ENCODE measurements at places on chromosomes 6 and 20.

GRCh38 chr6:130282234-130282995, 59.7 kb upstream of the SAMD3 start:
- DNase-seq: peak; percentile 49

- no peak for DNase-seq
These were observed 127.9 kb downstream of the COL19A1 start for GRCh38 chr6:69994251-69994650.

- DNase-seq: peak; percentile 54
These were observed 512 bp downstream of the TAP1 start for GRCh38 chr6:32852844-32853540.

DNA sequence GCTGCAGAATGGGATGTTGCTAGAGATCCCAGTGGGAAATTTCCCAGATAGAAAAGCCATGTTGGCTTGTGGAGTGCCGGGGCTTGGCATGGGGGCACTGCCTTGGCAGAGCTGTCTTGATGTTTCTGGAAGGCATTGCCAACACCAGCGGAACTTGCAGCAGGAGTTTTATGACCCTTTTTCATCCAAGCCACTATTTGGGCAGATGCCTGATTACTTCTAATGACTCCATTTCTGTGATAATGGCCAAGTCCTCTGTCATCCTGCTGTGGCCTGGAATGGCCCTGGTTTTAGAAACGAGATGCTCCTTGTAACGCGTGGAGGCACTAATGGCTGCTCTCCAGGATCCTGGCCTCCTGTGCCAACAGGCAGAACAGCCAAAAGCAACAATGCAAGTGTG, 229.0 kb downstream of the ZNF217 start:
- no peak for DNase-seq

GRCh38 chr6:111866857-111867256, 6.4 kb downstream of the FYN start:
- no peak for DNase-seq

- peak; percentile 28 for DNase-seq
These were observed 31.9 kb downstream of the FOXO3 start for GRCh38 chr6:108592371-108593337.

- no peak for DNase-seq
These were observed 138.0 kb upstream of the RREB1 start for GRCh38 chr6:6969761-6970223.

GRCh38 chr6:166542580-166542912, 43.9 kb downstream of the RAMACL start:
- peak; percentile 21 for DNase-seq

DNA sequence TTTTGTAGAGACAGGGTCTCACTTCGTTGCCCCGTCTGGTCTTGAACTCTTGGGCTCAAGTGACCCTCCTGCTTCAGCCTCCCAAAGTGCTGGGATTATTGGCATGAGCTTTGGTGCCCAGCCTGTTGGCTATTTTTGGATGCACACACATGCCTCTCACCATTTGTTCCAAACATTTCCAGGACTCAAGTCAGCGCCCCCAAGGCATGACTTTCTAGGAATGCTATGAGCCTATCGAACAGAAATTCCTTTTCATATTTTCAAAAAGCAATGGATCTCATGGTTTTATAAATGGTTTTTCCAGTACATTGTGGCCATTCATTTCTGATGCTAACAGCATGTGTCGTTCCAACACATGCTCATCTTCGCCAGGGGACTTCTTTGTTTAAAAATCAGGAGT, 119.3 kb upstream of the NAA20 start:
- DNase-seq: no peak

DNA sequence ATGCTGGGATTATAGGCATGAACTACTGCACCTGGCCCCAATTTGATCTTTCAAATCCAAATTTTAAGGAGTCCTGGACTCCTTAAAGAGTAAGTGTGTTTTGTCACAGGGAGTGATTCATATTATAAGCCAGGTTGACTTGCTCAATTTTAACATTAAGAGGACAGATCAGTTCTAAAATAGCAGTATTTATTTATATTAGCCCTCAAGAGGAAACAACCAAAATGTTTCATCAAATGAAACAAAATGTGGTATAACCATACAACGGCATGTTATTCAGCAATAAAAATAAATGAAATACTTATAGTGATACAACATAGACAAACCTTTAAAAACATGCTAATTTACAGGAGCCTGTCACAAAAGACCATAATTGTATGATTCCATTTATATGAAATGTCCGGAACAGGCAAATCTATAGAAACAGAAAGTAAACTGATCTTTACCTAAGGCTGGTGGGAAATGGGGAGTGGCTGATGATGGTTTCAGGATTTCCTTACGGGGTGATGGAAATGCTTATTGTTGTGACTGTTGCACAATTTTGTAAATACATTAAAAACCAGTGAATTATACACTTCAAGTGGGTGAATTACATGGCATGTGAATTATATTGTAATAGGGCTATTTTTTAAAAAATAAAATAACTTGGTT, 637.4 kb downstream of the MMUT start:
- no peak for DNase-seq

GRCh38 chr6:84718038-84718955, 46.1 kb downstream of the TBX18 start:
- no peak for DNase-seq

- DNase-seq: no peak
These were observed 37.3 kb upstream of the UST start for GRCh38 chr6:148709577-148709976.

GRCh38 chr6:156593893-156594292, 183.3 kb upstream of the ARID1B start:
- DNase-seq: no peak

GRCh38 chr20:58911309-58911708, 58.8 kb downstream of the GNAS start:
- no peak for DNase-seq

DNA sequence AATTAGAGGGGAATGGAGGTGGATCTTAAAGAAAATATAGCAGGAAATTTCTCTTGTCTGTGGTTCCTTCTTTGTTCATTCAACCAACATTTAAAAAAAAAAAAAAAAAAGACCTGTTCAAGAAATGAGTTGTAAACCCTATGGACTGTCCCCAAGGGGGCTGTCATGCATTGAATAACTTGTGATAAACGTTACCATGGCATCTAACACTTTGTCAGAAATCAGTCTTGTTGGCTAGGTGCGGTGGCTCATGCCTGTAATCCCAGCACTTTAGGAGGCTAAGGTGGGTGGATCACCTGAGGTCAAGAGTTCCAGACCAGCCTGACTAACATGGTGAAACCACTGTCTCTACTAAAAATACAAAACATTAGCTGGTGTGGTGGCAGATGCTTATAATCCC, 381.7 kb downstream of the BCKDHB start:
- DNase-seq: no peak

- DNase-seq: no peak
These were observed 38.9 kb upstream of the CD2AP start for GRCh38 chr6:47438481-47439347.

GRCh38 chr6:170291271-170292110, 613 bp upstream of the DLL1 start:
- DNase-seq: peak; percentile 96

DNA sequence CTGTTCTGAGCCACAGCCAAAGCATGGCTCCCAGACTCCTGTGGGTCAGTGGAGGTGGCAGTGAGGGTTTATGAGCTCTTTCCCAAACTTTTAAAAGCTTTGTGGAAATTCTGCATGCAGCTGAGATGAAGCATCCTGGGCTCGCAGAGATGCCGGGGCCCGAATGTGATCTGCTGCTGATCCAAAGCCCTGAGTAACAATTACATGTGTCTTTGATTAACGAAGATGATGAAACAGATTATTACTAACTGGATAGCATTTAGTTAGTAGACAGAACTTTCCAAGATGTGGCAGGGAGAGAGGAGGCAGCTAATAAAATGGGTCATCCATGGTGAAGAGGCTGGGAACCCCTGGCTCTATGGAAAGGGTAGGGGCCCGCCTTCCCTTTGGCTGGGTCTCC, 43.9 kb upstream of the MDFI start:
- DNase-seq: no peak

GRCh38 chr6:106751501-106752252, 122.3 kb downstream of the QRSL1 start:
- DNase-seq: no peak

- peak; percentile 87 for DNase-seq
These were observed 61.6 kb downstream of the RAB44 start for GRCh38 chr6:36759148-36759759.

GRCh38 chr6:33668914-33669313, 42.6 kb downstream of the UQCC2 start:
- DNase-seq: no peak

DNA sequence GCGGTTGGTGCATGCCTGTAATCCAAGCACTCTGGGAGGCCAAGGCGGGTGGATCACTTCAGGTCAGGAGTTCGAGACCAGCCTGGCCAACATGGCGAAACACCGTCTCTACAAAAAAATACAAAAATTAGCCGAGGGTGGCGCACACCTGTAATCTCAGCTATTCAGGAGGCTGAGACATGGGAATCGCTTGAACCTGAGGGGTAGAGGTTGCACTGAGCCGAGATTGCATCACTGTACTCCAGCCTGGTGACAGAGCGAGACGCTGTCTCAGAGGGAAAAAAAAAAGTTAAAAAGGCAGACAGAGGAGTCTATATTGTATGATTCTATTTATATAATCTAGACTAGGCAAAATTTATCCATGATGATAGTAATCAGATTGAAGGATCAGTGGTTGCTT, 27.3 kb upstream of the PLCG1 start:
- DNase-seq: no peak

DNA sequence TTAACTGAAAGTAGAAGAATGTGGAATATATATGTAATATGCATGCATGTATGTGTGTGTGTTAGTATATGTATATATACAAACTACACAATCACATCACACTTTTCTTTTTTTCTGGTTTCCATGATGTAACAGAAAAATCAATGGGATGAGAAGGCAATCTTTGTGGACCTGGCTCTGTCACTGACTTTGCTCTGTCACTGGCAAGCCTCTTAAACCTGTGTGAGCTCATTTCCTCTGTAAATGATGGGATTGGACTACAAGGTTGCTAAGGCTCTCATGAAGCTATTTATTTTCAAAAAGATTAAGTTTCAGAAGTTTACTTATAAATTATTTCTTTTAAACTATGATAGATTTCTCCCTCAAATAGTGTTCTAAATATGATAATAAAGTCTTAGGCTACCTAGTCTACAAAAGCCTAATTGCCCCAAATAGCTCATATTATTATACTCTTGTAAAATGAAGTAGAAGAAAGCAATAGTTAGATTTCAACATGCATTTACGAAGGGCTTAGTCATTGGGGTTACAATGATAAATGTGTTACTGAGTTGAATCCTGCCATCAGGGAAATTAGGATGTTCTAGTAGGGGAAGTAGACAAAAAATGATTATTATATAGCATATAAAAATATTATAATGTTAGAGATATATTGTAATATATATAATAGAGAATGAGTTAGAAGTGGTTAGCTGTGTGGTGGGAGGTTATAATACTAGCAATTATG, 129.3 kb downstream of the AFG1L start:
- DNase-seq: no peak

DNA sequence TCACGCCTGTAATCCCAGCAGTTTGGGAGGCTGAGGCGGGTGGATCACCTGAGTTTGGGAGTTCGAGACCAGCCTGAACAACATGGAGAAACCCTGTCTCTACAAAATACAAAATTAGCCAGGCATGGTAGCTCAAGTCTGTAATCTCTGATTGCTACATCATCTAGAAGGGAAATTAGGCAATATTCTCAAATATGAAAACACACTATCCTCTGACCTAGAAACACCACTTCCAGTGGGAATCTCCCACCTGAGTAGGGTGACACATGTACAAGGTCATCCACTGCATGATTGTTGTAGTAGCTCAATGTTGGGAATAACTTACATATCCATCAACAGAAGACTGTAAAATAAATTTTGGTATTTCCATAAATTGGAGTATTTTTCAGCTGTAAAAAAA, 19.1 kb upstream of the SIRPD start:
- DNase-seq: no peak

DNA sequence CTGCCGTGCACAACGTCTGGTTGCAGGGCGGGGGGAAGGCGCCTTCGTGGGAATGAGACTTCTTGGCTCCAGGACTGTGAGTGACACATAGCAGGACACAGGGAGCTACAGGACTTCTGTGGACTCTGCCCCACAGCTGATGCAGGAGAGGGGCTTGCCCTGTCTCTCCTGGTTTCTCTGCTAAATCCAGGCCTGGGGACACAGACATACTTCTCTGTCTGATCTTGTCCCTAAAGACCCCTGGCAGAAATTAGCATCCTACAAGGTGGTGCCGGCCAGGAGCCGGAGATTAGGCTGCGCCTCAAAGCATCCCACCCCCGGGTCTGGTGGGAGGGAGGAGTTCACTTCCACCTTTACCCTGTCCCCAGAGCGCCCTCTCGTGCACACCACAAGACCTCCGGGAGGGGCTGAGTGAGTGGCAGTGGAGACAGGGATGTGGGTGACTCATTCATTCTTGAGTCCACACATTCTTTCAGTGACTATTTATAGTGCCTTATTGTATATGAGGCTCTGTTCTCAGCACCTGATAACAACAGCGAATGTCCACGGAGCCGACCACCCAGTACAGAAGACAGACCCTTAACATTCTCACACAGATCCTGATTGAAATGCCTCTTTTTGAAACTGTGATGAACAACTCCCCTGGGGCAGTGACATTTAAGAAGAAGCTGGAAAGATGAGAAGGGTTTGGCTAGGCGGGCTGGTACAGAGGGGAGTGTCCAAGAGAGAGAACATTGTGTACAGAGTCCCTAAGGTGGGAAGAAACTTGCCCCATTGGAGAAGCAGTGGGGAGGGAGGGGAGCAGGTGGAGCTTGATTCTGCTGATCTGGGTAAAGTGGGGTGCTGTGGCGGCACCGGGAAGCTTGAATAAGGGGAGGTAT, 39.0 kb downstream of the GMPR start:
- peak; percentile 84 for DNase-seq

DNA sequence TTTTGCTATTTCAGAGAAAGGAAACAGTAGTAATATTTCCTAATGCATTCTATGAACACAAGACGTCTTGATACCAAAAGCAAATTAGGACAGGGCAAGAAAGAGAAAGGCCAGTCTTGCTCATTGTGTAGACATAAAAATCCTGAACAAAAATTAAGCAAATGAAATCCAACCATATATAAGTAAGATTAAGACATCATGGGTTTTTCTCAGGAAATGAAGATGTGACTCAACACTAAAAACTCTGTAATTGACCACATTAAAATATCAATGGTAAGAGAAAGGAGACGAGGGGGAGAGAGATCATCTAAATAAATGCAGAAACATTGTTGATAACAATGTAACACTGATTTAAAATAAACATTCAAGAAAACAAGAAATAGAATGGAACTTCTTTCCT, 205.4 kb downstream of the SOD2 start:
- DNase-seq: no peak

GRCh38 chr6:100662264-100662663, 197.5 kb upstream of the SIM1 start:
- no peak for DNase-seq

DNA sequence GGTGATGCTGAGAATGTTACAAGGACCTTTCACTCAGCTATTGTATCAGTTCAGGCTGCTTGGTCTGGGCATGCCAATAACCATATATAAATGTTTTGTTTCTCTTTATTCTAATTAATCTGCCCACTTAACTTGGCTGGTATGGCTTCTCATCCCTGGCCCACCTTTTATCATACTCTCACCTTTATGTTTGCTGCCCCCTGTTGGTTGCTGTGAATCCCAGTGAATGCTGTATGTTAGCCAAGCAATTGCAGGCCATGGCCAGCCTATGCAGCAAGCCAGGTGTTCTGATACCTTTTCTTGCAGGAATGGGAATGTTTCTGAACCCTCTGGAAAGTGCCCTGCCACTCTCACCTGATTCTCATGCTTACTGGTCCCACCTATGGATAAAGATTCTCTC, 54.6 kb downstream of the PCSK2 start:
- DNase-seq: peak; percentile 74

Measured in neural progenitor cell (in vitro differentiated cells).